ENCODE measurements at places on chromosomes 1 and 21.

GRCh38 chr1:113930499-113931161 lies 1.5 kb downstream of the HIPK1 start:
- no peak for DNase-seq
- H3K4me3 ChIP-seq, result peak overlapping the region; percentile 76
- H3K4me1 ChIP-seq, result peaks cover 10% of the 10 kb centered on the region

DNA sequence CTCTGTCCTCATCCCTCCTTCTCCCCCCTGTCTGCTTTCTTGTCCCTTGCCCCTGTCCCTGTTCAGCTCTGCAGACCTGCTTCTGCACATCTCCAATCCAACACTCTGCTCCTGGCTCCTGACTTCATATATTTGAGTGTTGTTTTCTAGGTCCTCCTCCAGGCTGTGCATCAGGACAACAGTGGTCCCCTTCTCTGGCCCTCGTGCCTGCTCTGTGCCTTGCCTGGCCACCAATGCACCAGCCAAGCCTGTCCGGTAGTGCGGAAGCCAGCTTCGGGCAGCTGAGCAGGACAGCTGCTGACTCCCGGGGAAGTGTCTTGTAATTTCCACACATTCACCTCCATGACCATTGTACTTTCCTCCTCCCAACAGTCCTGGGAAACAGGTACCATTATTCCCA lies 203.4 kb upstream of the RAB4A start:
- H3K36me3 ChIP-seq, result no peaks in the 10 kb centered on the region
- no peak overlapping the region for H3K27ac ChIP-seq
- no peak overlapping the region for H3K4me3 ChIP-seq
- H3K27me3 ChIP-seq, result no peaks in the 10 kb centered on the region
- DNase-seq, result no peak

GRCh38 chr1:84225646-84226045 lies 75.9 kb upstream of the SAMD13 start:
- H3K4me1 ChIP-seq, result no peaks in the 10 kb centered on the region
- H3K4me3 ChIP-seq, result no peak overlapping the region
- no peaks in the 10 kb centered on the region for H3K36me3 ChIP-seq
- no peak for DNase-seq
- no peaks in the 10 kb centered on the region for H3K27me3 ChIP-seq
- no peak overlapping the region for H3K27ac ChIP-seq

GRCh38 chr1:117613249-117613968 lies 7.6 kb downstream of the TENT5C start:
- H3K4me3 ChIP-seq, result no peak overlapping the region
- no peak for DNase-seq
- no peak overlapping the region for H3K27ac ChIP-seq
- peaks cover 3% of the 10 kb centered on the region for H3K4me1 ChIP-seq
- H3K36me3 ChIP-seq, result no peaks in the 10 kb centered on the region

GRCh38 chr1:203625628-203626019 lies 1.0 kb upstream of the ATP2B4 start:
- peaks cover 11% of the 10 kb centered on the region for H3K4me1 ChIP-seq
- no peaks in the 10 kb centered on the region for H3K27me3 ChIP-seq
- DNase-seq, result no peak
- H3K4me3 ChIP-seq, result peak overlapping the region; percentile 78
- H3K36me3 ChIP-seq, result no peaks in the 10 kb centered on the region
- H3K27ac ChIP-seq, result no peak overlapping the region
